ENCODE measurements at places on chromosomes 1 and 21.

DNA sequence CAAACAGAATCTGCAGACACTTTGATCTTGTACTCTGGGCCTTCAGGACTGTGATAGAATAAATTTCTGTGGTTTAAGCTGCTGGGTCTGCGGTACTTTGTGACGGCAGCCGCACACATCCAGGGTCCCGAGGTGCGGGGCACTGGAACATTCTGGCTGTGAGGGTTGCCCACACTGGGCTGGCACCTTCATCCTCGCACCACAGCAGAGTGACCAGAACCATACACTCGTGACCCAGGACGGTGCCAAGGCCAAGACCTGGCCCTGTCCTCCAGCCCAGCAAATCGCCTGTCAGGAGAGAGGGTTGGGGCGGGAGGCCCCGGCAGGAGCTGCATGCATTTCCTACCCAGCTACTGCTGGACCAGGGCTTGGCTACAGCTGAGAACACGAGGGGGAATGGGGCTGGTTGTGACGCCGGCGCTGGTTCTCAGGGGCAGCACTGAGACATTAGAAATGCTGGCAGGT lies 2.6 kb upstream of the FTCD start:
- DNase-seq: no peak

- DNase-seq: no peak
Observed at GRCh38 chr1:17214876-17215544, 10.1 kb downstream of the PADI1 start.

DNA sequence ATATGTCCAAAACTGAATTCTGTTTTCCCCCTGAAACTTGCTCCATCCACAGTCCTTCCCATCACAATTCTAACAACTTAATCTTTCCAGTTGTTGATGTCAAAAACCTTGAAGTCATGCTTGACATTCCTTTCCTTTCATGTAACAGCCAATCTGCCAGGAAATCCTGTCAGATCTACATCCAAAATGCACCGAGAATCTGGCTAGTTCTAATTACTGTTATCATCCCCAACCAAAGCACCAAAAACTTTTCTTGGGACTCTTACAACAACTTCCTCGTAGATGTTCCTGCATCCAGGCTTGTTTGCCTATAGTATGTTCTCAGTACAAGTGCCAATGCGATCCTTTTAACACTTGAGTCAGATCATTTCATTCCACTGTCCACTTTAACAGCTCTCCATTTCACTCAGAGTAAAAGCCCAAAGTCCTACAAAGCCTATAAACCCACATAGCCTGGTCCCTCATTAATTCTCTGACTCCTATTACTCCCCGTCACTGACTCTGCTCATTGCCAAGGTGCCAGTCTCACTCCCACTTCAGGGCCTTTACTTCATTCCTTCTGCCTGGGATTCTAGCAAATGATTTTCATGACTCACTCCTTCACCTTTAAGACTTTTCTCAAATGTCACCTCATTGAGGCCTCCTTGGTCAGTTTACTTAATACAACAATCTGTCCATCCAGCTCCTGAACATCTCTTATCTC lies 493.2 kb upstream of the NFIA start:
- DNase-seq: no peak

- DNase-seq: no peak
Observed at GRCh38 chr1:64343105-64343822, 126.7 kb upstream of the CACHD1 start.

DNA sequence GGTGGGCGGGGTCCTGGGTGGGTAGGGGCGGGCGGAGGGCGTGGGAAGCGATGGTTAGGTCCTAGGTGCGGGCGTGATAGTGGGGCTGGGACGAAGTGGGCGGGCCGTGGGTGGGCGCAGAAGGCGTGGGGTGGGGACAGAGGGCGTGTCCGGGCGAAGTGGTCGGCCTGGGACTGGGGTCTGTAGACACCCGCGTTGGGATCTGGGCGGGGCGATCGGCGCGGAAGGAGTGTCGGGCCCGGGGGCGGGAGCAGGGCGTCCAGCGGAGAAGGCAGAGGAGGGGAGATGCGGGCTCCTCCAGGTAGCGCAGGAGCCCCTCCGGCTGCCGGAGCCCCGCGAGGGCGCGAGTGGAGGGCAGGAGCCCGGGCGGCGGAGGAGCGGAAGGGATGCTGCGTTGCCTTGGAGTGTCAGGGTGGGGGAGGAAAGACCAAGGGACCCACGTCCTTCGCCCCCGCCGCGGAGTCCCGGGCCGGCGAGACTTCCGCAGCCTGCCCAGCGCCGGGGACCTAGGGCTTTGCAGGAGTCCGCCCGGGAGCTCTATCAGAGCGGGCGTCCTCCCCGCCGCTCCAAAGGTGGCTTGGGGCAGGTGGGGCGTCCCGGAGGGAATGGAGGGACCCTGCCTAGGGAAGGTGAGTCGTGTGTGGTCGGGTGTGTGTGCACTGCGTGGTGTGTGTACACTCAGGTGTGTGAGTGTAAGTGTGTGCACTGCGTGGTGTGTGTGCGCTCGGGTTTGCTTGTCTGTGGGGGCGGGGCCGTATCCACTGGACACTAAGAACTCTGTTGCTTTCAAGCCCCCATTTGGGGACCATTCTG lies 27.0 kb upstream of the PRSS38 start:
- DNase-seq: peak; percentile 77

- DNase-seq: no peak
Observed at GRCh38 chr1:109105881-109106280, 8.0 kb upstream of the ELAPOR1 start.

DNA sequence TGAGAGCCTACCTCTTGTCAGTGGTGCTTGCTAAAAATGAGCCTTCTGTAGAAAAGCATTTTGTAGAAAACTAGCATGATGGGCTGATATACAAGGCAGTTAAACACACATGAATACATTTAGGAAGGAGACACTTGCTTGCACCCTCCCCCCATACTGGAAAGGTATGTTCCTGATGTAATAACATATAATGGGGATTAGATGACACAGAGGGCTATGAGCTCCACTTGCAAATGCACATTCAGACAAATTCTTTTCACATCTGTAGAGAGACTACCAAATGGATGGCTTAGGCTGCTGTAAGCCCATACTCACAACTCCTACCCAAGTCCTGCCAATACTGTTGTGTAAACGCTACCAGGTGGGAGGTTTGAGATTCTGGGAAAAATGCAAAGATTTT lies 634.0 kb downstream of the SMYD3 start:
- no peak for DNase-seq

DNA sequence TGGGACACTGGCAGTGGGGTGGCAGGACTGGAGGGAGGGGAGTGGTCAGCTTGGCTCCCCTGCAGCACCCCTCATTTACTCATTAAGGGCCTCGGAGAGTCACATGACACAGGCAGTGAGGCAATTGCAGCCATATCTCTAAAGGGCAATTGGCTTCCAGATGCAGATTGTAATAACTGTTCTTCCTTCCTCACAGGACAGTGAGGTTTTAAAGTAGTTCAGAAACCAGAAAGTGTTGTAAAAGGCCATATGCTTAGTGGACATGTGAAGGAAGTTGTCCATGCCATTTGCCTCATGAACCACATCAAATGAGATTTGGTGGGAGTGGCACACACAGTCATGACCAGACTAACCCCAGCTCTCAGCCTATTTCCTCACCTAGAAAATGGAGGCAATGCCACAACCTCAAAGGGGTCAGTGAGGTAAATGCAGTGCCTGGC lies 11.1 kb downstream of the MTX1 start:
- DNase-seq: no peak

GRCh38 chr1:150765296-150765976 lies at the start of gene CTSS:
CTSS (minus strand) TSS chr1:150765778; CDS start chr1:150764763, 1,015 bp downstream.
- DNase-seq: peak; percentile 55

- no peak for DNase-seq
Observed at GRCh38 chr1:59354709-59355337, 57.9 kb downstream of the FGGY start.

GRCh38 chr1:42179275-42179674 lies 14.7 kb upstream of the GUCA2A start:
- DNase-seq: no peak

GRCh38 chr1:9590945-9591668 lies 2.4 kb downstream of the TMEM201 start:
- DNase-seq: no peak

DNA sequence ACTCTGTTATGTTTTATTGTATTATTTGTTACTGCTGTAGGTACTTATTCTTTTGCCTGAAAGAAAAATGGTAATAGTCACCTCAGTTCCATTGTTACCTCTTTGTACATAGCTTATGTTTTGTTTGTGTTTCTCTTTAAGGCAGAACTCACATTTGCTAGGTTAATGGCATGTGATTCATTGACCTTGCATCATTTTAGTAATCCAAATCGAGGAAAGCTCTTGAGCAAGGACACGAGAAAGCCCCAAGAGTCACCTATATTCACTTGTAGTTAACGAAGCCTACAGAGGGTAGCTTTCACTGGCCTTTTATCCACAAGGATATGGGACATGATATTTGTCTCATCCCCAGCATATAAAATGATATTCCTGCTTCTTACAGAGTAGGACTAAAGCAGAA lies 1765.2 kb downstream of the NCAM2 start:
- DNase-seq: no peak

GRCh38 chr21:24897883-24898282 lies 709.4 kb downstream of the MRPL39 start:
- DNase-seq: no peak

DNA sequence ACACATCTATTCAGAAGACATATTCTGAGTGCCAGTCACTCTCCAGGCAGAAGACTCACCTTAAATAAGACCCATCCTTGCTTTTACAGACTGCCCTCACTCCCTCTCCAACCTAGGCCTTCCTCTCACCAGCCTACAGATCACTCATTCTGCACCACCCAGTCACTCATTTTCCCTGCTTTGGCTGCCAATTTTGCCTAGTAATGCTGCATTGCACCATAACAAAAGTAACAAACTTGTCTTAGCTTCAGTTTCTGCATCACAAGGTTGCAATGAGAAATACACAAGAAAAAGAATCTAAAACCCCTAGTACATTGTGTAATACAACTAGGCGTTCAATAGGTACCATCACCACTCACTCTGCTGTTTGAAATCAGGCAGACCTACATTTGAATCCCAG lies 292.4 kb downstream of the PLPP3 start:
- no peak for DNase-seq

DNA sequence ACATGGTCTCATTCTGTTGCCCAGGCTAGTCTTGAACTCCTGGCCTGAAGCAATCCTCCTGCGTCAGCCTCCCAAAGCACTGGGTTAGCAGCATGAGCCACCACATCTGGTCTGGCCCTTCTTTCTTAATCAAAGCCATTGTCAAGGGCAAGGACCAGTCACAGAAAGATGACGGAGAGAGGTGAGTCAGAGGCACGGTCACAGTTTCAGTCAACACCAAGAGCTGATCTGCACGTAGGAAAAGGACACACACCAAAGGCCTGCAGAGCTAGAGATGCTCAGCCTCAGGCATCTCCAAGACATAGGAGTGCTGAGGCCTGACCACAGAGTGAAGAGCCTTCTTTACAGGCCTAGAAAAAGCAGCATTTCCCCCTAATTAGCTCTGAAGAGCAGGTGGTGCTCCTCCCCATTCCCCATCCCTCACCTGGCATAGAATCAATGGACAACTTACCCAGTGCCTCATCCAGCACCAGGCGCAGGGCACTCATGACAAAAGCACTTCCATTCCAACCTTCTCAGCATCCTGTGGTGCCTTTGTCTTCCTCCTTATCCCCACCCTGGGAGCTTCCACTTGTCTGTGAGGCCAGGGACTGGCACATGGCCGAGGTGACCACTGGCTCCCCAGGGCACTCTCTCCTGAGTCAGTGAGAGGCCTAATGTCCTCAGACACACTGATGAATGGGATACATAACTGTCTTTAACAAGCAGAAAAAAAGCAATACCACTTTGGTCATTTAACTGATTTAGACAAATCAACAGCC lies 139.8 kb downstream of the AJAP1 start:
- no peak for DNase-seq

DNA sequence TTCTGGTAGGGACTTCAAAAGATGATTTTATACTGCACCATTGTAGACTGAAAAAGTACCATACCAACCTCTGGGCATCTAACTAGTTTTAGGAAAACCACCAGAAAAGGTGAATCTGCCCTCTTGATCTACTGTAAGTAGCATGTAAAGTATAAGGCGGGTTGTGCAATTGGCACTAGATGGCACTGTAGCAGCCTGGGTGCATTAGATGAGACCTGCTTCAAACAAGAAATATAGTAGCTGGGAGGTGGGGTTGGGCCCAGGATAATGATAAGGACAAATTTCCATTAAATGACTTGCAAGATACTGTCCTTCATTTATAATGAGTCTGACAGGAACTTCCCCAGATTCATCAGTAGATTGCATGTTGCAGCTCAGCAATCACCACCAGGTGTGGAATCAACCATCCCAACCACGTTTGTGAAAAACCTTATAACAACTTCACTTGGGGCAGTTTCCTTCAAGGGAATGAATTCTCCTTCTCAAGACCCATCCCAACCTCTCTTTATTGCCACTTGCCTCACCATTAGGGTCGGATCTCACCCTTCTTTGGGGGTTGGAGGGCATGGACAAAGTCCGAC lies 37.3 kb upstream of the IL10 start:
- peak; percentile 64 for DNase-seq

- DNase-seq: no peak
Observed at GRCh38 chr1:116668277-116668676, 744 bp upstream of the IGSF3 start.

- DNase-seq: no peak
Observed at GRCh38 chr1:198326915-198327314, 170.1 kb downstream of the NEK7 start.

GRCh38 chr1:202154766-202155477 lies 5.5 kb downstream of the PTPN7 start:
- peak; percentile 52 for DNase-seq

DNA sequence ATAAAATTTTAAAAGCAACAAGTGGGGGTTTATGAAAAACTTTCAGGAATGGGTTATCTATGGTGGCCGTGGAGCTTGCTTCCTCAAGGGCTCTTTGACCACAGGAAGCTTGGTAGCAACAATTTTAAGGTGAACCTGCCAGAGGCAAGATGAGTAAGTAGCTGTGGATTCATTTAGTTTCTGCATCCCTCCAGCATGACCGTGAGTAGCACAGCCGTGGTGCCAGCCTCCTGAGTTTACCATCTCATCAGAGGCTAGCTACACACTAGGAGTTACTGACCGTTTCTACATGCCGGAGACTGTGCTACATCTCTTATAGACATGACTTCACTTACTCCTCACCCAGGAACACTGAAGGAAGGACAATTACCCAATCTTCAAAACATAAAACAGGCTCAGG lies 30.1 kb upstream of the PLEKHG5 start:
- no peak for DNase-seq

DNA sequence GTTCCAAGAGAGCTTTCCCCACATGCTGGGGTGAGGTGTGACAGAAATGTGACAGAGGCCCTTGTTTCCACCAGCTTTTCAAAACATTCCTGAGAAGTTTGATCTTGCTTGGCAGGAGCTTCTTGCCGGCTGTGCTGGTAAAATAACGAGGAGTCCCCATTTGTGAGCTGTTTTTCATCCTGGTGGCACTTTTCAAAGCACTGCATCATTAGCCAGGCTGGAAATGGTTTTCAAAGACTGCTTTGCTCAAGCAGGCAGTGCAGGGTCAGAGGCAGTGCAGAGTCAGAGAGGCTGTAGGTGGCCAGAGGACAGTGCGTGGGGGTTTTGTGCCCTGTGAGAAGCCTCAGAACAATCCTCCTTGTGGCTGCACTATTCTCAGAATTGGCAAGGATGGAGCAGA lies 75.8 kb upstream of the KCNA3 start:
- DNase-seq: no peak
